ENCODE measurements at places on chromosomes 13 and 19.

- no peak for DNase-seq
These were observed 69.7 kb downstream of the EPS15L1 start for GRCh38 chr19:16402041-16402440.

GRCh38 chr13:76799696-76800095 is 86.5 kb downstream of the KCTD12 start:
- DNase-seq = no peak

DNA sequence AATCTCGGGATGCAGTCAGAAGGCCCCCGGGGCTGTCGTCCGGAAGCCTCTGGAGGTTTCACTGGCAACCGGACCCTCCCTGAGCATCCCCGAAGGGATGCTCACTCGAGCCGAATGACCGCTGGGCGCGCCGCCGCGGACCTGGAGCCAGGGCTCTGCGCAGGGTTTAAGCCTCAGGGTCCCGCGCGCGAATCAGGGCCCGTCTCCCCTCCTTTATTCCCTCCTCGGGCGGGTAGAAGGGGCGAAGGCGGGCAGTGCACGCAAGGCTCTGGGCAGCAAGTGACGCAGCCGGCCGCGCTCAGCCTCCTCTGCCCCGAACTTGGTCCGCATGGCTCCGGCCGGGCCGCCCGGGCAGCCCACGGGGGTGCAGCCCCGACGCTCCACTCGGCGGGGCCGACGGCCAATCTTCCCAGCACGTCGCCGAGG is 572 bp downstream of the SHISA2 start:
- DNase-seq = no peak

GRCh38 chr13:100602493-100603111 is 14.0 kb upstream of the GGACT start:
- no peak for DNase-seq

- no peak for DNase-seq
These were observed 26.2 kb upstream of the WDFY2 start for GRCh38 chr13:51557875-51558612.

- no peak for DNase-seq
These were observed 454.5 kb downstream of the IRS2 start for GRCh38 chr13:109331898-109332297.

- no peak for DNase-seq
These were observed 11.3 kb downstream of the SLC25A42 start for GRCh38 chr19:19075126-19075525.

DNA sequence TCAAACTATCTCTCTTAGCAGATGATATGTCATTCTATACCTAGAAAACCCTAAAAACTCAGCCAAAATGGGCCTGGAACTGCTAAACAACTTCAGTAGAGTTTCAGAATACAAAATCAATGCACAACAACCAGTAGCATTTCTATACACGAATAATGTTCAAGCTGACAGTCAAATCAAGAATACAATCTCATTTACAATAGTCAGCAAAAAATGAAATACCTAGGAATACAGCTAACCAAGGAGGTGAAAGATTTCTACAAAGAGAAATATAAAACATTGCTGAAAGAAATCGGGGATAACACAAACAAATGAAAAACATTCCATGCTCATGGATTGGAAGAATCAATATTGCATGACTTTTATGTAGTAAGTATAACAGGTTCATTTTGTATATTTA is 804.8 kb downstream of the SLITRK1 start:
- no peak for DNase-seq

DNA sequence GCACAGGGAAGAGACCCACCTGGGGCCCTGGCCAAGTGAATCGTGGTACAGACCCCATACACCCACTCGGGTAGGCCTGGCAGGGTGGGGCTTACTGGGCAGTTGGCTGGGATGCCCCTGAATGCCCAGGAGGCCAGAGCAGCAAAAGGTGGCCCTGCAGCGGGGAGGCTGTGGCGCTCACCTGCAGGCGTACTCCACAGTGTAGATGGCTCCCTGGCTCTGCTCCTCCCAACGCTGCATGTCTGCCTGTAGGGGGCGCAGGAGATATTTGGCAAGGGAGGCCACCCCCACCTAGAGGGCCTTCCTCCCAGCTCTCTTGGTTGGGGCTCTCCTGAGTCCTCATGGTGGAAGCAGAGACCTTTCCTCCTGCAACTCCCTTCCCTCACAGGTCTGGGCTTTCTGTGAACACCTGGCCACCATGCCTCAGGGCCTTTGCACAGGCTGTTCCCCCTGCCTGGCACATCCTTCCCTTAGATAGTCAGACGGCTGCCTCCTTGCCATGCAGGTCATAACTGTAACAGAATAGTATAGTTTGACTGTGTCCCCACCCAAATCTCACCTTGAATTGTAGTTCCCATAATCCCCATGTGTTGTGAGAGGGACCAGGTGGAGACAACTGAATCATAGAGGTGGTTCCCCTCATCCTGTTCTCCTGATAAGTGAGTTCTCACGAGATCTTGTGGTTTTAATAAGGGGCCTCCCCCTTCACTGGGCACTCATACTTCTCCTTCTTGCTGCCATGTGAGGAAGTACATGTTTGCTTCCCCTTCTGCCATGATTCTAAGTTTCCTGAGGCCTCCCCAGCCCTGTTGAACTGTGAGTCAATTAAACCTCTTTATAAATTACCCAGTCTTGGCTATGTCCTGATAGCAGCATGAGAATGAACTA is 5.9 kb downstream of the BORCS8 start:
- DNase-seq = peak; percentile 13

DNA sequence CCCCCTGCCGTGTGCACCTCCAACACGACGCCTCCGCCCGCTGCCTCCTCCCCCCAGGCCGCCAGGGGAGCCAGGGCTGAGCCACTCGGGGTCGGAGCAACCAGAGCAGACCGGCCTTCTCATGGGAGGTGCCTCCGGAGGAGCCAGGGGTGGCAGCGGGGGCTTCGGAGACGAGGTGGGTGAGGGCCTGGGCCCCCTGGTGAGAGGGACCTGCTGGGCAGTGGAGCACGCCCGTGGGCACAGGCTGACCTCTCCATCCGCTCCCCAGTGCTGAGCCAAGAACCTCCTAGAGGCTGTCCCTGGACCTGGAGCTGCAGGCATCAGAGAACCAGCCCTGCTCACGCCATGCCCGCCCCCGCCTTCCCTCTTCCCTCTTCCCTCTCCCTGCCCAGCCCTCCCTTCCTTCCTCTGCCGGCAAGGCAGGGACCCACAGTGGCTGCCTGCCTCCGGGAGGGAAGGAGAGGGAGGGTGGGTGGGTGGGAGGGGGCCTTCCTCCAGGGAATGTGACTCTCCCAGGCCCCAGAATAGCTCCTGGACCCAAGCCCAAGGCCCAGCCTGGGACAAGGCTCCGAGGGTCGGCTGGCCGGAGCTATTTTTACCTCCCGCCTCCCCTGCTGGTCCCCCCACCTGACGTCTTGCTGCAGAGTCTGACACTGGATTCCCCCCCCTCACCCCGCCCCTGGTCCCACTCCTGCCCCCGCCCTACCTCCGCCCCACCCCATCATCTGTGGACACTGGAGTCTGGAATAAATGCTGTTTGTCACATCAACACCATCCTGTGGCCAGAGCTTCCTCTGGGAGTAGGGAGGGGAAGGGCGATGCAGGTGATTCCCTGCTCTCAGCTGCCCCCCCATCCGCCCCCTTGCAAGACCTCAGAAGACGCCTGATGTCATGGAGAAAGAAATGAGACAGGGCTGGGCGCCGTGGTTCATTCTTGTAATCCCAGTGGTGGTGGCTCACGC is 12.0 kb downstream of the BCAM start:
- no peak for DNase-seq

DNA sequence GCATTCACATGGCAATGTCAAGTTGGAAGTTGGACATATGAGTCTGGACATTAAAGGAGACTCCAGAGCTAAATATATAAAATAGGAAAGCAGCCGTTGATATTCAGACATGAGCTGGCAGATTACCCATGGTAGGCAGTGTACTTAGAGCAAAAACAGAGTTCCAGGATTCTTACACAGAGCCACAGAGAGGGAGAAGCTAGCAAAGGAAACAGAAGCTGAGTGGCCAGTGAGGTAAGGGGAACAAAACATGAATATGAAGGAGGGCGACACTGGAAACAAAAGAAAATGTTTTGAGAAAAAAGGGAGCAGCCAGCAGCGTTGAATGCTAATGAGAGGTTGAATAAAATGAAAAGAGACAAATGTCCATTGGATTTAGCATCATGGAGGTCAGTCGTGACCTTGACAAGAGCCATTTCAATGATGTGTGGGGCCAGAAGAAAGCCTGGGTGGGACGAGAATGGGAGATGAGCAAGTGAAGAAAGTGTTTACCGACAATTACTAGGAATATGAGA is 198.4 kb downstream of the POU4F1 start:
- no peak for DNase-seq

- peak; percentile 23 for DNase-seq
These were observed 21.0 kb downstream of the TNFSF9 start for GRCh38 chr19:6551607-6552450.

DNA sequence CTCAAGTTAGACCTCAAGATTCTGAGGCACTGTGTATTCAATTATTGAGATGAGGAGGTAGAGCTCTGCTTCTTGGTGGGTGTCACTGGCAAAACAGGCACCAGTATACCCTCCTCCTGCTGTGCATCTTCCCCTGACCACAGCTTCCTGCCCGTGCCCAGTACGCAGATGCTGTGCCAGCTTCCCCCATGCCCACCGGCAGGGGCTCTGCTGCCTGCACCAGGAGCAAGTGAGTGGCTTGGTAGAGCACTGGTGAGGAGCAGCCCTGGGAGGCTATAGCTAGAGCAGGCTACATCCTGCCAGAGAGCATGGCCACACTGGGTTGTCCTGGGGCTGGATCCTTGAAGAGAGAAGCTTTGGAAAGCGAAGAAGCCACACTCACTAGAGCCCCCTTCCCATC is 21.0 kb upstream of the RNF17 start:
- no peak for DNase-seq

- DNase-seq = no peak
These were observed 19.3 kb downstream of the PLD3 start for GRCh38 chr19:40367577-40368434.

GRCh38 chr19:2144190-2144589 is 7.2 kb downstream of the AP3D1 start:
- DNase-seq = no peak

- DNase-seq = no peak
These were observed 31.2 kb downstream of the CLEC17A start for GRCh38 chr19:14614099-14614412.

GRCh38 chr19:33606556-33606955 is 15.2 kb upstream of the CHST8 start:
- no peak for DNase-seq

DNA sequence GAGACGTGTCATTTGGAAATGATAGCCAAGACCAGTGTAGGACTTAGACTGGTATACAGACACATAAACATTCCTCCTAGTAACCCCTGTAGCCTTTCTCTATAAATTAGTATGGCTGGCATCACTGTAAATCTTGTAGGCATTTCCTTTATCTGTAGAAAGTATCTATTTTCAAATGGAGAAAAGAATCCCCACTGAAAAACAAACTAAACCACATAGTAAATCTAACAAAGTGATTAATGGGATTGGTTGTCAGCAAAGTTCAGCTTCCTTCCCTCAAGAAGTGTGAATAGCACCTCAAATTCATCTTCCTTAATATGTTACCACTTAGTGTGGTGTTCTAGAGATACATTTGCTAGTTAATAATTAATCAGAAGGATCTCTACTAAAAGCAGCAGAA is 119.4 kb upstream of the NBEA start:
- no peak for DNase-seq

- no peak for DNase-seq
These were observed 5.2 kb downstream of the TNFSF13B start for GRCh38 chr13:108274718-108275117.

GRCh38 chr13:50580684-50581305 is 262.7 kb downstream of the DLEU7 start:
- DNase-seq = no peak

Measured in stimulated activated naive CD4-positive, alpha-beta T cell (primary cell).